Fibroblast of lung (primary cell): ENCODE measurements at places on chromosomes 3 and 15.

DNA sequence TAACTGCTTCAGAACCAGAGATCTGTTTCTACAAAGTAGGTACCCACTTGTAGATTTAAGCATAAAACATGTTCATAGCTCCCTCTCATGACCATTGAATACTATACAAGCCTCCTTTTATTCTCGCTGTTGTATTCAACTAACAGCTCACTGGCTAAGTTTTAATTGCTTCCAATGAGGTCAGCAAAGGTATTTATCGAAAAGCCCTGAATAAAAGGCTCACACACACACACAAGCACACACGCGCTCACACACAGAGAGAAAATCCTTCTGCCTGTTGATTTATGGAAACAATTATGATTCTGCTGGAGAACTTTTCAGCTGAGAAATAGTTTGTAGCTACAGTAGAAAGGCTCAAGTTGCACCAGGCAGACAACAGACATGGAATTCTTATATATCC lies at the start of gene FGF7:
Gene FGF7 (plus strand): TSS at position 222 of the 400 bp plus-strand sequence. CDS start 1,056 bp downstream, outside the sequence.
- peak; percentile 93 for DNase-seq

DNA sequence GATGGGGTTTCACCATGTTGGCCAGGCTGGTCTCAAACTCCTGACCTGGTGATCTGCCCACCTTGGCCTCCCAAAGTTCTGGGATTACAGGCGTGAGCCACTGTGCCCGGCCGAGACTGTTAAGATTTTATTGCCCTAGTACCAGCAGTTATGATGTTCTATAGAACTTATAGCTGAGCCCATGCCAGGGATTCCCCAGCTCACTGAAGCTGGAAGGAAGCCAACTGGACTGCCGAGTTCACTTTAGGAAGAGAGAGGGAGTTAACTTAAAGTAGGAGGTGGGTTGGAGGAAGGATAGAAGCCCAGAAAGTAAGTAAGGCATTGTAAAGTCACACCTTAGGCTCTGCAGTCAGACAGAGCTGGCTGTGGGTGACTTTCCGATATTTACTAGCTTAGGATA lies 101.1 kb upstream of the BOC start:
- no peak for DNase-seq

- peak; percentile 58 for DNase-seq
Observed at GRCh38 chr3:107938143-107938542, 152.7 kb downstream of the CD47 start.

DNA sequence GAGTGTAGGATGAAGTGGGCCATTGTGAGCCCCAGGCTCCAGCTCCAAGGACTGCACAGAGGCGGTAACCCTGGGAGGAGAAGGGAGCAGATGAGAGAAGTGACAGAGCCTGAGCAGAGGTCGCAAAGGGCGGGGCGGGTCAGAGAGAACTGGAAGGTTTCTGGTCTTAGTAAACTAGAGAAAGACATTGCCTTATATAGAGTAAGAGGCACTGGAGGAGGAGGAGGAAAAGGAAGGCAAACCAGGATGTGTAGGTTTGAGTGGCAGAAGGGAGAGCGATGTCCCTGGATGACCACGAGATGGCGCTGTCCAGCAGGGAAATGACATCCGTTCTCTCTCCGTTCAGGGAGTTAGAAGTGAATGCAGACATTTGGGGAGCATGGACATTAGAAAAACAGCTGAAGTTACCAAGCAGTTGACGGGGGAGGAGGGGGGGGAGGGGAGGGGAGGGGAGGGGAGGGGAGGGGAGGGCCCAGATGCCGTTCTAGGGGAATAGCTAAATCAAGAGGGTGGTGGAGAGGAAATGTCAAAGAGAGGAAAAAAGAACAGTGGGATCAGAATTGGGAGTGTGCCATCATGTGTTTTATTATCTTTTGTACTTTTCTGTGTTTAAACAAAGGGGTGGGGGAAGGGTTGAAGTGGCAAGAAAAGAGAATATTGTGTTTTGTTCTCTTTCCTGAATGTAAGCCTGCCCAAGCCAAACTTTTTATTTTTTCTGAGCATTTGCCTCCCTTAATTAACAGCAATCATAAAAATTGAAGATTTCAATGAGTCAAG lies 48.8 kb downstream of the STARD5 start:
- DNase-seq, result peak; percentile 89

GRCh38 chr3:17832016-17832415 lies 89.6 kb upstream of the TBC1D5 start:
- DNase-seq, result no peak

- DNase-seq, result no peak
Observed at GRCh38 chr15:41914411-41914810, 20.6 kb upstream of the SPTBN5 start.

- DNase-seq, result no peak
Observed at GRCh38 chr15:31065824-31066223, 35.7 kb downstream of the TRPM1 start.

DNA sequence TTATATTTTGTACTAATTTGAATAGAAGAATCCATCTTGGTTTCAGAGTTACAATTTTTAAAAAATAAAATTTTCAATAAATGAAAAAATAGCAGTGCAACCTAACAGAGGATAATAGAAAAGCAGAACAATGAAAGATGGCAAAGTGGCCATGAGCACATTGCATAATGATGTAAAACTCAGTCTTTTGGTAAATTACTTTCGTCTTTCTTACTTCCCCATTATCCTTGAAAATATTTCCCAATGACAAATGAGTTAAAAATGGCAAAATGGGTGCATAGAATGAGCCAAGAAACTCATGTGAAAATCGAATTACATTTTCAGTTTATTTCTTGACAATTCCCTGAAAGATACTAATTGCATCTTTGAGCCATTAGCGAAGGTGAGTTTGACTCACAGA lies 236.4 kb downstream of the CDIN1 start:
- no peak for DNase-seq

DNA sequence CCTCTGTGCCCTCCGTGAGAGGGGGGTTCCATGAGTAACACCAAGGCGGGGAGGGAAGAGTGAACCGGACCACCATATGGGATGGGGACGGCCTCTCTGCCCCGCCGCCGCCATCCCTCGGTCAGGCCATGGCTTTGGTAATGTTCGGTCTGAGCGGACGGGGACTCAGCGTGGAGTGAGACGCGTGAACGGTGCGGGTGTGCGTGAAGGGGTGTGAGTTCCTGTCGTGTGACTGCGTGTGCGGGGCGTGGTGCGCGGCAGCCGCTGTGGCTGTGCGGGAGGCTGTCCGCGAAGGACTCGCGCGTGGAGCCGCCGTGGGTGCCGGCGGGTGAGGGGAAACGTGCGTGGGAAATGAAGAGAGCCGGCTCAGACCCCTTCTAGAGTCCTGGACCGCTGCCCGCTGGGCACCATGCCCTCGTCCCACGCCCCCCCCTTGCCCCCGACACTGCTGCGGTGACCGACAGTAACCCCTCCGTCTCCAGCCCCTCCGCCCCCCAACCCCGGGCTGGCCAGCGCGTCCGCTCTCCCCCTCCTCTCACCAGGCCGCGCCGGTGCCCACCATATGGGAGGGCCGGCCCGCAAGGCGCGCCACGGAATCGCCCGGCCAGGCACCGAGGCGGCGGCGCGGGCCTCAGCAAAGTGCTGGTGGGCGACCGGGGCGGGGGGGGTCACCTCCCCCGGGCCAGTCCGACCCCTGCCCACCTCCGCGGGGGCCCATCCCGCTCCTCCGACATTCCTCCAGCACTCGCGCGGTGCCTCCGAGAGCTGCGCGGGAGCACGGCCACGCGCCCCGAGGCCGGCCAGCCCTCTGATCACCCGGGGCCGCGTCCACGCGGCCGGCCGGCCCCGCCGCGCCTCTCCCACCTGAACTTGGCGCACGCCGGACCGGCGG lies 589 bp downstream of the KLF15 start:
- no peak for DNase-seq

- no peak for DNase-seq
Observed at GRCh38 chr15:94002041-94002440, 229.3 kb upstream of the MCTP2 start.

DNA sequence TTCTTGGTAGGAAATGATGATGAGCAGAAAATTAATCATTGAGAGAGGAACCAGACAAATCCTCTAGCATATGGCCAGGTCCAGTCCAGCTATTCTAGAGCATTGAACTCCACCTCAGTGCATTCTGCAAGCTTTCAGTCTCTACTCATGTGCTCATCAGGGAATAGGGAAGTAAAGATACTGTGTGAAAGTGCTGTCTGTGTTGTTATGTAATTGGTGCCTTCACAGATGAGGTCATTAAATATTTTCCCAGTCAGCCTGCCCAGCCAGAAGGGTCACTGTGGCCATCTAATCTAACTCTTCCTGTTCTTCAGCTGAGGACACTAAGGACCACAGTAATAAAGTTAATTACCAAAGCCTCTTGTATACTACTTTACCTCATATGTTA lies 28.2 kb downstream of the C3orf62 start:
- peak; percentile 19 for DNase-seq
